A172 (cell line): ENCODE measurements at places on chromosomes 6 and 20. TPM values are rescaled to one million over a fixed set of nuclear protein-coding genes. Genes with fewer than 3 reads are reported as not detected.

- DNase-seq: peak; percentile 72
Observed at GRCh38 chr6:148524976-148525375, 182.3 kb downstream of the SASH1 start.

MACROD2 gene
- total RNA-seq: 0.02 and 0.46 TPM in 2 replicates

DNA sequence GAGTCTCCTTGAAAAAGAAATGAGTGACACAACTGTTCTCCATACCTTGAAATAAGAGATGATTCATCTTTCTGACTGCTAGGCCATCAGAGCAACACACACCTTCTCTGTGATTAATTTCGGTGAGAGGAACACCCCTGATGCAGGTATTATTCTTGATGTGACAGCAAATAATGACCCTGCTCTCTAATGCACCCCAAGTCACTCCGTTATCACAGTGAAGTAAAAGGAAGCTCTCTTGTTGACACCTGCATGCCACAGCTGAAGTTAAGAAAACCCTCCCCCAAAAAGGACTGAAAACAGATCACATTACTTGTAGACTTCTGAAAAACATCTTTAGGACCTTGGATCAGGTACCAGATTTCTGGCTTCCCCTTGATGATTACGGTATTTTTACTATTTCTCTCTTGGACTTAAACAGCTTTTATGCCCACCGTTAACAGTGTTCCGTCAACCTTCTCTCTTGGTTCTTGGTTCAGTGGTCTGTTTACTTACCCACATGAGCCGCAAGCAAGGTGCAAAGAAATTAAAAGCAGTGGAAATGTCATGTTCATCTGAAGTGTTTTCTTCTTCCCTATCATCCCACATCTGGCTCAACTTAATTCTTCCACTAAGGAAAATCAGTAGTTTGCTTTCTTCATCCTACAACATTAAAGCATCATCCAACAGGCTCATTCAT, 249.7 kb downstream of the GMPR start:
- no peak for DNase-seq

DNA sequence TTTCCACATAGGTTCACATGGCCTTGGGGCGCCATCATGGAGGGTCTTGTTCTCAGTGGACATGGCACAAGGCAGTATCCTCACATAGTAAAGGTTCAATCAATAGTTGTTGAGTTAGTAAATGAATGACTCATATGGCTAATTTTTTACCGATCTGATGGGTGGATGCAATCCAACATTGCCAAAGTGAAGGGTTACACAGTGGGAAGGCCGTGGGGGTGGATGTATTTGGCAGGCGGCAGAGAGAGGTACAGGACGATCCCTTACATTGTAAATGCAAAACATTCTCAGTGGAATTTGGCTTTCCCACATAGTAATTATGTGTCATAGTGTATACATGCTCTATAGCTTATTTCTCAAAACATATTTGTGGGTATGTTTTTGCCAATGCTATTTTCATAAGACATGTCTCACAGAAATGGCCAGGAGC, 21.0 kb upstream of the PDE7B start:
- no peak for DNase-seq

HLA-DMB gene
- not detected in 2 replicates for total RNA-seq

DNA sequence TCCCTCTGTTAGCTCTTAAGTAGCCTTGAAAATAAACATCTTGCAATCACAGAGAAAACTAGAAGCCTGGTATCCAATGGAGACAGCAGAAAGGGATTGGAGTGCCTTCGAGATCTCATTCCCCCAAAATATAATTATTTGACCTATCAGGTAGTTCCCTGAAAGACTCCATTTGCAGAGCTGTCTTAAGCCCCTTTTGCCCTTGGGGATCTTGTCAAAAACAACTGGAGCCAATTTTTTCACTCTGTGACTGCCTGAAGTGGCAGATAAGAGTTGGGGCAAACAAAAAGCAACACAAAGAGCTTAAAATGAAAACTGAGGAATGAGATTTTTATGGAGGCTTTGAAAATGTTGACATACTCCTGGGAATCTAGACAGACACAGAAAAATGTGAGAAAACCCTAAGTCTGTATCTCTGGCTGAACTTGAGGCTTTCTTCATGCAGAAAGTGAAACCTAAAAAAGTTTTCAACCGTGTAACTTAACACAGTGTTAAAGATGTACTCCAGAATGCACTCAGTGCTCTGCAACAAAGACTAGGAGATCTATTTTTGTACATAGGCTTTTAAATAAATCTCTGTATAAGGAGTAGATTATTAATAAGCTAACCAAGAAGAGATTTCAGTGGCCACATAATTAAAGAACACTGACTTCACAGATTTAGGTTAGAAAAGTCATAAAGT, 971.1 kb upstream of the MAN1A1 start:
- DNase-seq: no peak

DNA sequence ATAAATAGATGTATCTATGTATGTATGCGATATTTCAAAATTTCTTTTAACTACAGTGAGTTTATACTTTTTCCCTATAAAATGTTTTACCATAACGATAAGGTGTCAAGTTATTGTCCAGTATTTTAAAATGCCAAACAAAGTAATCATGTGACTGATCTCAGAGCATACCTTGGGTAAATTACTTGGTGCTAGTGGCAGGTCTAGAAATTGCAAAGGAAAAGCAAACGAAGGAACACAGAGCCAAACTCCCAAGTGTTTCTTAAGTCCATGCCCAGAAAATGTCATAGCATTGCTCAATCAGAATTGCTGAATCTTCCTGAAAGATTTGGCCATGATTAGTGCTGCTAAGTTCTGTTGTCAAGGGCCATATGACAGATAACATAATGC, 77.5 kb downstream of the CAP2 start:
- DNase-seq: peak; percentile 16
